ENCODE measurements at places on chromosomes 4 and X.

DNA sequence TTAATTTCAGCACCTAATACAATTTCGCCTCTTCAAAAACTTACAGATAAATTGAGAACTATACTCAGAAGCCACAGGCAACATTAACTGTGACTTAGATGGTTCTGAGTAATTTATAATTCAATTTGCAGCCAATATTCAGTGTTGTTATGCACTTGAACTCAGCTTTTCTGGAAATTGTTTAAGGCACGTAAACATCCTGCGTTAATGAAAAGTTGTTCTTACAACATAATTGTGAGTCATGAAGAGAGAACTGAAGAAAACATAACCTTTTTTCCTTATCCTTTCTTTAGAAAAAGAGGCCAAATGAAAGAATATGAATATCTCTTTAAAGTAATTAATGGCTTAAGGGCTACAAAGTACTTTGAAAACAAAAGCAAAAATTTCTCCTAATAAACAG lies 16.6 kb upstream of the H2AZ1 start:
- no peak for DNase-seq

- DNase-seq = no peak
These were observed 16.3 kb downstream of the SMS start for GRCh38 chrX:21956783-21957182.

GRCh38 chr4:2417765-2418649 lies at the start of gene ZFYVE28:
Gene ZFYVE28, minus strand, starts transcription at chr4:2418645. Its CDS starts 322 bp downstream, at chr4:2418323.
- DNase-seq = no peak

GRCh38 chrX:84717343-84717742 lies 215.1 kb upstream of the HDX start:
- no peak for DNase-seq

DNA sequence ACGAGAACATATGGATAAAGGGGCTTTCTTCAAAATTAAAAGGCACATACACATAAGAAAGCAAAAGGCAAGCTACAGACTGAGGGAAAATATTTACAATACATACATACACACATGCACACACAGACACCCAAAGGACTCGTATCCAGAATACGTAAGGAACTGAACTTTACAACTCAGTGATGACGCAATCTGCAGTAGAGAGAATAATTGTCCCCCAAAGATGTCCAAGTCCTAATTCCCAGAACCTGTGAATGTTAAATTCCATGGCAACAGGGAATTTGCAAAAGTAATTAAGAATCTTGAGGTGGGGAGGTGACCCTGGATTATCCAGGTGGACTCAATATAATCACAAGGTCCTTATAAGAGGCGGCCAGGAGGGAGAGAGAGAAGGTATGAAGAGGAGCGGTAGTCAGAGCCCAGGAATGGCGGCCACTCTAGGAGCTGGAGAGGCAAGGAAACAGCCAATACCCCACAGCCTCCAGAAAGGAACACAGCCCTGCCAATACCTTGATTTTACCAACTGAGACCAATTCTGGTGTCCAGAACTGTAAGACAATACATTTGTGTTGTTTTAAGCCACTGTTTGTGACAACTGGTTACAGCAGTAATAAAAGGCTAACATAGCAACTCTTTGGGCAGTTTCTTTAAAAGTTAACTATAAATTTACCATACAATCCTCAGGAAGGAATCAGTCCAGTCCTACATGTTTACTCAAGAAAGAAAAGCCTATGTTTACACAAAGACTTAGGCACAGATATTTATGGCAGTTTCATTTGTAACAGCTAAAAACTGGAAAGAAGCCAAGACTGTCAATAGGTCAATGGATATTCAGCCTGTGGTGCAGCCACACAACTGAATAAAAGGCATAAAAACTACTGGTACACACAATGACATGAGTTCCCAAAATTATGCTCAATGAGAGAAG lies 27.3 kb upstream of the STS start:
- no peak for DNase-seq

DNA sequence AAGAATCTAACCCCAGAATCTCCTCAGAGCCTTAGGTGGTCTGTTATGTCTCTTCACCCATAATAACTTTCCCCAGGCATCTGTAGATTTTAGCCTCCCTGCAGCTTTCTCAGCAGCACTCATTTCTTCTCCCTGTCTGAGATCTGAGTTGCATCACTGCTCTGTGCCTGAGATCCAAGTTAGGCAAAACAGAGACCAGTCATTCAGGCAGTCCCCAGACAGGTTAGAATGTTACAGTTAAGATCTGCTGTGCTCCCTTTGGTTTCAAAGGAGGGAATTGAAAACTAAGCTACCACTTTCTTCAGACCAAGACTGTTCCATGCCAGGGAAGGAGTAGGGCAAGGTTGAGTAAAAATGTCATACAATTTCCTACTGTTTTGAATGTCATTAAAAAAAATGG lies 65.3 kb downstream of the TENT5D start:
- no peak for DNase-seq

- no peak for DNase-seq
These were observed 164.4 kb downstream of the GRIA3 start for GRCh38 chrX:123348468-123348867.

DNA sequence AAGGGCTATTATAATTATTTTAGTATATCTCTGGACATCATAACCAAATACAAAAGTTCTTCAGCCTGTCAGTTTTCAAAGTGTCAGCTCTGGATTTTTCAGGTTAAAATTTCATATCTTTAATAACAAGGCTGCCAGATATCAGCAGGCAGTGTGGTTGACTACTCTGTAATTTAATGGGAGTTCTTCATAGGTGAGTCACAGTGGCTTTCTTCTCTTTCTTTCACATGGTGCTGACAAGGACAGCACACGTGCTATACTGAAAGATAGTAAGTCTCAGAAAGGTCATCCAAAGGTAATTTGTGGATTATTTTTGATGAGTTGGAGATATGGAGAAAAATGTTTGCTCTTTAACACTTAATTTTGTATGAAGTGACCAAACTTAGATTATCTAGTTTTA lies 43.2 kb downstream of the GALNT7 start:
- DNase-seq = no peak

- no peak for DNase-seq
These were observed 92.8 kb upstream of the CCDC160 start for GRCh38 chrX:134144231-134144630.

DNA sequence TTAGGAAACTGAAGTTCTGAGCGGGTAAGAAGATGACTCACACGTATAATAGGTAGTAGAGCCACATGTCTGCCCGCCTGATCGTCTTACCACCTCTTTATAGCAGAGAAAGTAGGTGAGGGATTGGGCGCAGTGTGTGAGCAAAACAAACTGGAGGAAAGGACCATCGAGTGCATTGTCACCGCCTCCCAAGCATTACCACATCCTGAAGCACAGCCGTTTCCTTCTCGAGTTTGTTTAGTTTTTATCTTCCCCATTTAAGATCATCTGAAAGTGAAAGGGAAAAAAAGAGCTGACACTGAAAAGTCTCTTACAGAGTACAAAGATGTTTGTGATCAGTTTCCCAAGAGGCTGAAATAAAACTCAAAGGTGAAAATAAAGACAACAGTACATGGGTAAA lies 14.8 kb downstream of the PDK3 start:
- DNase-seq = peak; percentile 77

DNA sequence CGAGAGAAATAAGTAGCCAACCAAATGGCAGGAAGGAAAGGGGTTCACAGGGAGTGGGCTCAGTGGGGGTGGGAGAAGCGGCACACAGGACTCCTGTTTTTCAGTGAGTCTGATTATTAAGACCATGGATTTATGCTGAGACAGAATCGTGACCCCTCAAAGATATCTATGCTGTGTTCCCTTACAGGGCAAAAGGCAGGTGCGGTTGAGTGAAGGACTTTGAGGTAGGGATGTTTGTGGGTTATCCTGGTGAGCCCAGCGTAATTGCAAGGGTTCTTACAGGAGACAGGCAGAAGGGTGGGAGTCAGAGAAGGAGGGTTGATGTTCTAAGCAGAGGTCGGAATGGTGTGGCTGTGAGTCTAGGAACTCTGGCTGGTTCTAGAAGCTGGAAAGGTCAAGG lies 73.0 kb downstream of the EVC start:
- DNase-seq = no peak

- no peak for DNase-seq
These were observed 86.2 kb upstream of the HPRT1 start for GRCh38 chrX:134373736-134374135.

DNA sequence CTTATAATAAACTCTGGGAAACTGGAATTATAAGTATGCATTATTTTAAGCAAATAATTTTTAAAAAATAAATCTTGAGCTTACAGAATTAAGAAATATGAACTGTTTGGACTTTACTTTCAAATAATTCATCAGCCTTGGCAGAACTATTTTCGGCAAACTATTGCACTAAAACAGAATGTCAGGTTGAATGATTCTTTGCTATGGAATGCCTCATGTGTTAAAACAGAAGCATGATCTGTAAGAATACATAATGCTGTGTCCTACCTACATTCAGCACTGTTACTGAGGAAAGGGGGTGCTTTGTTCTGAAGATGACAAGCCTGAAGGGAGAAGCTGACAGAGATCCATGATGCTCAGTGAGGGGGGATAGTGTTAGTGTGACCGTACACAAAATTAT lies 55.6 kb upstream of the EXOC1L start:
- DNase-seq = no peak

DNA sequence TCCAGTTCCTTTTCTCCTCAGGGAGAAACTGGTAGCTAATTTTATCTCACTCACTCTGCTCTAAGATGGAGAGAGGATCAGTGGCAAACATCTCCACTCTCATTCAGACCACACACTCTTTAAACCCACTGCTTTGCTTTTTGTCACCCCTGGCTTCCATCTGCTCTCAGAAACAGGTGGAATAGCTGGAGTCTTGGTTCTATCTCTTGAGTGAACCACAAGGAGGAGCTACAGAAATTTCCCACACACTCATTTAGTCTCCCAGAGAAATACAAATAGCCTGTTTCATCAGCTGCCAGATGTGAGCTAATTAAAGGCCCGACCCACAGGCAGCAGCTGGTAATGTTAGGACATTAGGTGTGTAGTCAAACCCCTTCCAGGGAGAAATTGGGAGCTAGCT lies 96.6 kb downstream of the STPG2 start:
- DNase-seq = no peak

- no peak for DNase-seq
These were observed 57.2 kb downstream of the ABLIM2 start for GRCh38 chr4:8101213-8102075.

DNA sequence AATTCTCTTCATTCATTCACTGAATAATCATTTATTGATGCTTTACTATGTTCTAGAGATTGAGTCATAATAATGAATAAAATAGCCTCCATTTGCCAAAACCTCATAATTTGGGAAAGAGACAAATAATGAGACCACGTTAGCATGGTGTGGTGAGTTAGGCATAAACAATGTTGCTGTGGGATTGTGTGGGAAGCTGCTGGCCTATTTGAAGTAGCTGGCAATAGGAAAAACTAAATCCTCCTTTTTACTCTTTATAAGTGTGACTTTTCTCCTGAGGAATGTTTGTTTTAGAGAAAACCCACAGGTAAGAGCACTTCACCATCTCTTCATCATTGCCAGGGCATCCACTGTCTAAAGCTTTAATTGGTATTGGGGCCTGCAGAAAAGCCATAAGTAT lies 95.3 kb downstream of the AREG start:
- no peak for DNase-seq

DNA sequence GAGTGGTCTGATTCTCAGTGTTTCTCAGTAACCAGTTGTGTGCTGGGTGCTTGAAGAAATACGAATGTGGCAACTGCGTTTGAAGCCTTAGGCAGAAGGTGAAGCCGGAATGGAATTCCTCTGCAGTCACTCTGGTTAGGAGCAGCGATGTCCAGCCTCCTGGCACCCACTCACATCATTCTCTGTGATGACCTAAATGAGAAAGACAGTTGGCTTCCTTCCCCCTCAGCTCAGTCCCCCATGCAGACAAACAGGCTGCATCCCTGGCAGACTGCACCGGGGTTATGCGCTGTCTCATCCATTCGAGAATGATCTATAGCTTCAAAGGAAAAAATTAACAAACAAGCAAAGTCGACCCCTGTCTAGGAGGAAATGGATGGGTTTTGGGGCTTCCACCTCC lies 170.1 kb upstream of the SCML1 start:
- no peak for DNase-seq

- no peak for DNase-seq
These were observed 1282.3 kb upstream of the TENM3 start for GRCh38 chr4:180960743-180961401.

DNA sequence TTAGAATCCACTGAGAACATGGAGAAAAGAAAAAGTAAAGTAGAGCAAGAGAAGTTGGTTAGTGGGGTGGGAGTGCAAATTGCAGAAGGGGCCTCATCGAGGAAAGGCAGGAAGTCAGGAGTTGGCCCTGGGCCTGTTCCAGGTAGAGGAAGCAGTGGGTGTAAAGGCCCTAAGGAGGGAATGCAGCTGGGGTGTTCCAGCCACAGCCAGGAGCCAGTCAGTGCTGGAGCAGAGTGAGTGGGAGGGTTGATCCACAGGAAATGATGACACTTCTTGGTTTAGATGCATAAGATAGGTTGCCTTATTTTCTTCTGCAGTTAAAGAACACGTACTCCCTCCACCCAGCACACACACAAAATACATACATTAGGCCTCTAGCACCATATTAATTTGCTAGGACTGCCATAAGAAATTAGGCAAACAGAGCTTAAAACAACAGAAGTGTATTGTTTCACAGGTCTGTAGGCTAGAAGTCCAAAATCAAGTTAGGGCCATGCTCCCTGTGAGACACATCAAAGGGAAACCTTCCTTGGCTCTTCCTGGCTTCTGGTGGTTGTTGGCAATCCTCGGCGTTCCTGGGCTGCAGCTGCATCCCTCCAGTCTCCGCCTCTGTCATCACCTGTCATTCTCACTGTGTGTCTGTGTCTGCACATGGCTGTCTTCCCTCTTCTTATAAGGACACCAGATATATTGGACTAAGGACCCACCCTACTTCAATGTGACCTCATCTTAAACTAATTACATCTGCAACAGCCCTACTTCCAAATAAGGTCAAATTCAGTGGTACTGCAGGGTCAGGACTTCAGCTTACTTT lies 205.9 kb downstream of the AASDH start:
- no peak for DNase-seq

All from Peyer's patch (tissue), 4 donors.